ENCODE measurements at places on chromosomes 2 and 18.

DNA sequence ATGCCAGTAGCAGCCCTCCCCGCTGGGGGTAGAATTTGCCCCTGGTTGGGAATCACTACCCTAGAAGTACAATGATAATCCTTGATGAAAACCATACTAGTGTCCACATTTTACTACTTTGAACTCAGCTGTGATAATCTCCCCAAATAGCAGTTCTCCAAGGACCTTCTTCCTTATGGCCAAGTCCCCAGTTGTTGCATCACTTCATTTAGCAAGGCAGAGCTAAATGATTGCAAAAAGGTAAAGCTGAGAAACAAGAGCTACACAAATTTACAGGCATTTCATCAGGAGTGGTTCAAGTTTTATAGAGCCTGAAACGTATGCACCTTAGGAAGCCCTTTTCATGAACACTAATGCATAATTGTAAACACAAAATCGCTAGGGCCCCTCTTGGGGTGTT is 44.9 kb upstream of the REL start:
- DNase-seq, result no peak

DNA sequence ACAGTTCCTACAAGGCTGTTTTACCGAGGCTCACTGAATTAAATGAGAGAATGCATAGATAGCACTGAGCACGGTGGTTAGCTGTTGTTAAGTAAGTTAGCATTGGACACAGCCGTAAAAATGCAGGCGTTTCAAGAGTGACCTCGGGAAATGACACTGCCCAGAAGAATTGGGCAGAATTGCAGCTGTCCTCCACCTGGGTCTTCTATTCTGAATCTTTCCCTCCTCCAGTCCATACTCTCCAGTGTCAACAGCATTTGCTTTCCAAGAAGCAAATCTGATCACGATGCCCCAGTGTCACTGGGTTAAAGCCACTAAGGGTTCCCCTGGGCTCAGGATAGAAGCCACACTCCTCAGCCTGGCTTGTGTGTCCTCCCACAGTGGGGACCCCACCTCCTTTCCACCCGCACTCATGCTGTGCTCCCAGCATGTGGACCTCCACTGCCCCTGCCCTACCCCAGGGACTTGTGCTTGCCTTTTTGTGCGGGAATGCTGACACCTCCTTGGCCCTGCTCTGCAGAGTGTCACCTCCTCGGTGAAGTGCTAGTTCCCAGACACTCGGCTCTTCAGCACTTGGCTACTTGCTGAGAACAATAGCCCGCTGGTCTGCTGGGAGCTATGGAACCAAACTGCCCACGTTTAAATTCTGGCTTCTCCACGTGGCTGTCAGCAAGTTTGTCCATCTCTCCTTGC is 135.0 kb downstream of the ANTXR1 start:
- DNase-seq, result no peak

DNA sequence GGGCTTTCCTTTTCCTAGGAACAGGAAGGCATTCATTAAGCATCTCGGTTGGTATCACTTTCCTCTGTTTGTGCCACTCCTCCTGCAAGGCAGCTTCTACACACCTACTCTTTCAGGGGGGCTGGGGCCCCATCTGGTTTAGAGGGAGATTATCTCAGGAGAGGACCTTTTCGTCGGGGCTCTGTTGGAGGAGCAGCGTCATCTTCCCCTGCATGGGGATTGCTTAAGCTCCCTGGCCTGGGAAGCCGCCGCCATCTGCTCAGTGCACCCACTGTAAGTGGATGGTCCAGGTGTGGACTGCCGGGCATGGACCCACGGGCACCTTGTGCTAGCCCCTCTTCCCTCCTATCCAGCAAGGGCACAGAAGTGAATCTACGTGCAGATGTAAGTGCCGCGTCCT is 355.3 kb upstream of the SMIM21 start:
- no peak for DNase-seq

DNA sequence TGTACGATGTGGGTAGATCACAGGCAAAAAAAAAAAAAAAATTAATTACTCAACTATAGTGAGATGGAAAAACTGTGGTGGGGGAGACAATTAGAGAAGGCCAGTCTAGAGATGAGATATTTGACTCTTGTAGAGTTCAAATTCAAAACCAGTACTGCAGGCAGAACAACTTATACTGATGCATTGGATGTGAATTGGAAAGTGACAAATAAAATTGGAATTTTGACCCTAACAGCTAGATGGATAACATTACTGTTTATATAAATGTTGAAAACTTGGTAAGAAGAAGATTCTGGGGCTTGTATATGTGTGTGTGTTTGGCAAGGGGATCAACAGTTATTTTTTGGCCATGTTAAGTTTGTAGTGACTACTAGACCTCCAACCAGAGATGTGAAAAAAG is 256.9 kb downstream of the RND3 start:
- DNase-seq, result no peak

GRCh38 chr2:139790807-139791752 is 1010.9 kb upstream of the NXPH2 start:
- no peak for DNase-seq

DNA sequence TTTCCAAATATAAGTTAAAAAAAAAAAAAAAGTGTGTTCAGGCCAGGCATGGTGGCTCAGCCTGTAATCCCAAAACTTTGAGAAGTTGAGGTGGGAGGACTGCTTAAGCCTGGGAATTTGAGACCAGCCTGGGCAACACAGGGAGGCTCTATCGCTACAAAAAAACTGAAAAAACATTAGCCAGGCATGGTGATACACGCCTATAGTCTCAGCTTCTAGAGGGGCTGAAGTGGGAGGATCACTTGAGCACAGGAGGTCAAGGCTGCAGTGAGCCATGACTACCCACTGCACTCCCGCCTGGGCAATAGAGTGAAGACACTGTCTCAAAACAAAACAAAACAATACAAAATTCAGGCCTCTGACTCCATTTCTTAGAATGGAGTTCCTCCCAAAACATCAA is 9.2 kb downstream of the USP37 start:
- no peak for DNase-seq

- DNase-seq, result no peak
Measured at GRCh38 chr2:164810843-164811242, 30.8 kb downstream of the COBLL1 start.

DNA sequence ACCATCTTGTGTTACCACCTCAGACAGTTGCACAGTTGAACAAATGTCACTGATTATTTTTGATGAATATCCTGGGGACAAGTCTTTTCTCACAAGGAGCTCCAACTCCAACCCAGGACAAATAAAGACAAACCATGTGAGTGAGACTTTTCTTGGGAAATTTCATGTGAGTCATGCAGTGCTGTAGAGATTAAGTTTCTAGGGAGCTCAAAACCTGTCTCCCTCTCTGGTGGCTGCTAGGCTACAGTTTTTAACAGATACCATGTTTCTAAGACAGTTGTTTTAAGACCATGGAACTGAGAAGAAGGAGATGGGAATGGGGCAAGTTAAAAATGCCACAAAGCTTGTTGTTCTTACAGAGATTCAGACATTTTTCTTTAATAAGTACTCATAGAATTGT is 255.5 kb downstream of the RIT2 start:
- no peak for DNase-seq

- no peak for DNase-seq
Measured at GRCh38 chr18:10057894-10058791, 144.3 kb downstream of the VAPA start.

GRCh38 chr2:166944909-166945308 is 56.6 kb downstream of the XIRP2 start:
- no peak for DNase-seq

DNA sequence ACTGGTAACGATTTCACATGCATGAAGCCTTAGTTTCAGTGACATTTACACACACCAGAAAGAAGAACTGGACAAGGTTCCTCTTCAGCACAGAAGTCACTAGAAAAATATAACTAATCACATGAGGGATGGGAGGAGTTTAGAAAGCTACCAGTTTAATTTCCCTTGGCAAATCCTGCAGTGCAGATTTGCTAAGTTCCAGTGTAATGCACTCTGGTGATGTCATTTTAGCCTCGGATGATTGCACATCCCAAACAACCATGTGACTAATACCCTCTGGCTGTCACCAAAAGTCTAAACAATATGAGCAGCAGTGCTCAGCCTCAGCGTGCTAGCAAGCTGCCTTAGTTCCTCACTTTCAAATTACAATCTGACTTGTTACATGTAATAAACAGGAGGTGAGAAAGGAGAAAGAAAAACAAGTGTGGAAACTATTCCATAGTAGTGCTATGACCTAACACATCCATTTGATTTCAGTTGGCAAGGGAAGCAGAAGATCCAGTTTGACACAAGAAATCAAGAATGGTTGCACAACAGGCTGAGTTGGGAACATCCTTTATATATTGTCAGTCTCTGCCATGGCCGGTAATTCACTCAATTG is 35.3 kb upstream of the PPP1CB start:
- peak; percentile 48 for DNase-seq

DNA sequence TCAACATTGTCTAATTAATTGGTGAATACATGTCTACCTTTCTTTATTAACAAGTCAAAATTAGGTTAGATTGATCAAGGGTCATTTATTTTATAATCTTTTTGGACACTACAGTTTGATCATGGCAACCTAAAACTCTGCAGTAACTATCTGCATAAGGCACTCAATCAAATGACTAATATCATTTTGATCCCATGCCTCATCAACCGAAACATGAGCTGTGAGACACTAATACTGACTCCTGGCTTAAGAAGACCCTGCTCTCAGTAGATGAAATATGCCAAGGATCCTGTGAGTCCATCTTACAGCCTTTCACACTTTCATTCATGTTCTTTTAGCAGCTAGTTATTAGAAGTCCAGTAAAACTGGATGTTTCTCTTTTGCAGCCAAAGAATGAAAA is 169.4 kb upstream of the CAVIN2 start:
- DNase-seq, result no peak

GRCh38 chr18:9364242-9364641 is 29.7 kb downstream of the TWSG1 start:
- no peak for DNase-seq

All from B cell (primary cell).